ENCODE measurements at places on chromosomes 1 and 21. TPM values are rescaled to one million over a fixed set of nuclear protein-coding genes. Genes with fewer than 3 reads are reported as not detected.

Gene TFF3
- 37.8 TPM for total RNA-seq

Gene CNKSR1
- total RNA-seq = 34.7 TPM

Gene SH2D2A
- total RNA-seq = 1.6 TPM

Gene ST6GALNAC5
- 45.8 TPM for total RNA-seq

Gene UTS2
- total RNA-seq = not detected

Gene SAMD13
- 3.4 TPM for total RNA-seq

Gene PTPRU
- total RNA-seq = 22.6 TPM

Gene SLC35D1
- total RNA-seq = 13.2 TPM

Gene TNFSF18
- not detected for total RNA-seq

Gene KRTAP19-5
- not detected for total RNA-seq

Gene SPRR1B
- total RNA-seq = not detected

Gene PRDX6
- 273 TPM for total RNA-seq

Gene DNAJC8
- total RNA-seq = 38.9 TPM

Gene ELAVL4
- total RNA-seq = 0.55 TPM

Gene KHDRBS1
- 104 TPM for total RNA-seq

Gene WNT3A
- total RNA-seq = 3.1 TPM

DNA sequence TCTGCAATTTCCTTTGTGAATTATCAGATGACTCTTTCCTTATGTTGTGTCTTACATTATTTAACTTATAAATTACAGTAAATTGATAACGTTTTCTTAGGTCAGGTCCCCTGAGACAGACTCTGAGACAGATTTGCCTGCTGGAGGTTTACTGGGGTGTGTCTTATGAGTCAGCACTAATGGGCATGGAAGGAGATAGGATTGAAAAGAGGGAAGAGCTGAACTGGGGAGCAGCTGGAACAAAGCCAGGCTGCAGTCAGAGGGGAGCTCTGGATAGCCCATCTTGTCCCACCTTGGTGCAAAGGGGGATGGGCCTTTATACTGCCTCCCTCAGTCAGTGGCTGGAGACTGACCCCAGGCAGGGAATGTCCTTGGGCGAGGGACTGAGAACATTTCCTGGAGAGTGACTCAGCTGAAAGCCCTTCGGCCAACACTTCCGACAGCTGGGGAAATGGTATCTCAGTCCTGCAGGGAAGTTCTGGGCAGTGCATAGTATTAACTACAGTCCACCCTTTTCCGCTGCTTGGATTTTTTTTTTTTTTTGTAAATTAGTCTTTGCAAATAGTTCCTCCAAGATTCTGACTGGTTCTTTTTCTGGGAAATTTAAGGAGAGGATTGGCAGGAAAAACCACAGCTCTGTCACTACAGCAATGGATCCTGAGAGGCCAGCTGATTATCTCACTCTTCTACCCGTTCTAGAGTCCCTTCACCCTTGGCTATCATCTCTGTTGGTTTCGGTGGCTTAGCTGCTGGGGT, 39.1 kb upstream of the CDC42BPA start:
- H3K27me3 ChIP-seq = no peaks in the 10 kb centered on the region
- no peak overlapping the region for H3K4me3 ChIP-seq
- DNase-seq = peak; percentile 72
- no peaks in the 10 kb centered on the region for H3K4me1 ChIP-seq
- H3K27ac ChIP-seq = peak overlapping the region; percentile 68

GRCh38 chr1:212138457-212138856, 102.9 kb downstream of the DTL start:
- H3K27ac ChIP-seq = peak overlapping the region; percentile 11
- peaks cover 6% of the 10 kb centered on the region for H3K4me1 ChIP-seq
- DNase-seq = no peak
- H3K4me3 ChIP-seq = no peak overlapping the region

DNA sequence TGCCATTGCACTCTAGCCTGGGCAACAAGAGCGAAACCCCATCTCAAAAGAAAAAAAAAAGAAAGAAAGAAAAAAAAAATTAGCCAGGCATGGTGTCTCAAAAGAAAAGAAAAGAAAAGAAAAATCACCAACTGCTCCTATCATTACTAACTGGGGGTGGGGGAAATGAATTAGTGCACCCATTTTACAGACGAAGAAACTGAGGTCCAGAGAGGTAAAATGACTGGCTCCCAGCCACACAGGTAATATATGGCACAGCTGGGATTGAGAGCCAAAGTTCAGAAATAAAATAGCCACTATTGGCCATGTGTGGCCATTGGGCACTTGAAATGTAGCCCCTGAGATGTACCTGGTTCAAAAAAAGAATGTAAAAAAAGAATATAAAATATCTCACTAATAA, 8.8 kb downstream of the HTR1D start:
- peaks cover 3% of the 10 kb centered on the region for H3K27me3 ChIP-seq
- H3K4me1 ChIP-seq = no peaks in the 10 kb centered on the region
- H3K27ac ChIP-seq = no peak overlapping the region
- H3K36me3 ChIP-seq = no peaks in the 10 kb centered on the region
- H3K4me3 ChIP-seq = no peak overlapping the region

DNA sequence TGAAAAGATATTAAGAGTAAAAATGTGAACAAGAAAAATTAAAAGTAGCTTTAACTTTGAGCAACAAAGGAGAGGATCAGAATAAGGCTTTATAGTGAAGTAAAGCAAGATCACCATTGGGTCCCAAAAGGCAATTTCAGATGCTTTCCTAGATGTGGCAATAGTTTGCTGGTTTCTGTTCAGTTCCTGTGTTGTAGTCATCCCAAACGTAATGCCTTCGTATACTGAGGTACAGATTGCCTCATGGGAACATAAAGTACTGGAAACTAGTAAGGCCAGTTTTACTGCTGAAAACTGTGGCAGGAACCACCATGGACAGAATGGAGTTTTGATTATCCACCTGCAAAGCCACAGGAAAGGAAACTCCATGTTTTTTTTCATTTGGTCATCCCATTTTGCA, 283.5 kb upstream of the SGIP1 start:
- H3K27ac ChIP-seq = no peak overlapping the region
- no peaks in the 10 kb centered on the region for H3K36me3 ChIP-seq
- H3K4me1 ChIP-seq = peaks cover 9% of the 10 kb centered on the region

DNA sequence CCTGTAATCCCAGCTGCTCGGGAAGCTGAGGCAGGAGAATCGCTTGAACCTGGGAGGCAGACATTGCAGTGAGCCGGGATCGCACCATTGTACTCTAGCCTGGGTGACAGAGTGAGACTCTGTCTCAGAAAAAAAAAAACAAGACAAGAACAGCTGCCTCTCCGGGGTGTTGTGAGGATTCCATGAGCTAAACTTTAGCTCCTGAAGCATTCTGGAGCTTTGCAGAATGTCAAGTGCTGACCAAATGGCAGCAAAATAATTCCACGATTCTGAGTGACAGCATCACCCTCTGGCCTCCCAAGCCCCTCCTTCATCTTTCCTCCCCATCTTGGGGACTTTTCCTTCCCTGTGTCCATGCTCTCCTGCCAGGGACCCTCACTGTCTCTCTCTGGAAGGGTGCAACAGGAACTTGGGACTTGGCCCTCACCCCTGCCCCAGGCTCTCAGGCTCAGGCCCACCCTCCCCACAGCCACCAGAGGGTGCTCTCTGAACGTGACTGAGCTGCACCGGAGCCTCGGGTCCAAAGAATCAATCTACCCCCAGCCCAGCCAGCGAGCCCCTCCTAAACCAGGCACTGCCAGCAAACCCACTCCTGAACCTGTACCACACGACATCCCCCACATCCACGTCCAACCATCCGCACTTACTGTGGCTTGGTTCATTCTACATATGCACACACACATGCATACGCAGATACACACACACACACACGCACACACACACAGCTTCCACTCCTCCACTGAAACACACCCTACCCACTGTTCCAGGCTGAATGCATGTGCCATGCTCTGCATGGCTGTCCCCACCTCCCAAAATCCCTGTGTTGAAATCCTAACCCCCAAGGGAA, 45.7 kb downstream of the ACOT7 start:
- DNase-seq = peak; percentile 14
- H3K27ac ChIP-seq = no peak overlapping the region
- H3K36me3 ChIP-seq = no peaks in the 10 kb centered on the region
- no peaks in the 10 kb centered on the region for H3K4me1 ChIP-seq

- H3K27ac ChIP-seq = no peak overlapping the region
- no peak overlapping the region for H3K4me3 ChIP-seq
- no peaks in the 10 kb centered on the region for H3K27me3 ChIP-seq
- H3K36me3 ChIP-seq = no peaks in the 10 kb centered on the region
- H3K4me1 ChIP-seq = no peaks in the 10 kb centered on the region
Observed at GRCh38 chr21:32562426-32562825, 22.9 kb downstream of the TCP10L start.

GRCh38 chr1:83559129-83559840, 439.6 kb downstream of the TTLL7 start:
- no peak for DNase-seq
- H3K4me3 ChIP-seq = no peak overlapping the region
- H3K36me3 ChIP-seq = no peaks in the 10 kb centered on the region
- H3K27me3 ChIP-seq = no peaks in the 10 kb centered on the region

DNA sequence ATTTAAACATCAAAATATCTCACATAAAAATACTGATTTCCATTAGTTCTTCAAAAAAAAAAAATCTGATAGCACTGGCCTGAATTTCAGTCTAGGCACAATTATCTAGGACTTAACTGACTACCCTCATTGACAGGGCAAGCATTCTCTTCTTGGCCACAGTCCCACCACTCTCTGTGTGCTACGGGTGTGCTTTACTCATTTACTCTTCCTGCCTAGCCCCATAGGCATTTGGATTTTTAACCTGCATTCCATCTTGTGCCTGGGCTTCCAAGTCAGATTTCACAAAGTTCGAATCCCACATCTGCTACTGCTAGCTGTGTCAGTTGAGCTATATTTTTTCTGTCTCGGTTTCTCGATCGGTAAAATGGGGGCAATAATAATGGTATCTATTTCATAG, 38.0 kb downstream of the PTPN14 start:
- H3K36me3 ChIP-seq = no peaks in the 10 kb centered on the region
- H3K4me3 ChIP-seq = no peak overlapping the region
- no peak overlapping the region for H3K27ac ChIP-seq
- no peak for DNase-seq

DNA sequence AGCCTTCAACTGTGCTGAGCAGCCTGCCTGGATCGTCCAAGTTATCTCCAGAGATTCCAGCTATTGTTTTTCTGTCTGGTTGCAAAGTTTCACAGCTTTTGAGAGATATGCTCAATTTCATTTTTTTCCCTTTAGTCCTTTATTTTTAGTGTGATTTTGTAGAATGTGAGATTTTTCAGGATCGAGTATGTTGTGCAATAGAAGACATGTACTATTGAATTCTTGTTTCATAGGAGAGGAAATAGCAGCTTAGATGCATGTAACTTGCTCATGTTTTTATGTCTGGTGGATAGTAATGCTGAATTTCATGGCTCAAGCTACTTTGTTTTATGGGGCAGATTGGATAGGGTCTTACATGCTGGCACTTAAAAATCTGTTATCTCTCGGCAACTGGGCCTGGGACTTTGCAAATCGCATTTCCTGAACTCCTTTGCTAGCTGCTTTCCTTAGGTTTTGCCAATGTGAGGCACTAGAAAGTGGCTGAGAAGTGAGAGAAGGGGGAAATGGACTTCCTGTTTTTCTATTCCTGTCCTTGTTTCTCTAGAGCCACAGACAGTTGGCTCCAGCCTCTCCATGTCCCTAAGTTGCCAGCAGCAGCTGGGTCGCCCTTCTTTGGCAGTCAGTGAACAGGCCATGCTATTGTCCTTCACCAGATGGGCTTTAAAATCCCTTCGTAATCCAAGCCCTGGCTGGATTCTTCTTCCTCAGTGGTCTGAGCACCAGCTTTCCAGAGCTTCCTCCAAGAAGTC, 101.4 kb upstream of the PDE4B start:
- no peak for DNase-seq
- H3K4me3 ChIP-seq = no peak overlapping the region
- peaks cover 12% of the 10 kb centered on the region for H3K4me1 ChIP-seq
- H3K27me3 ChIP-seq = no peaks in the 10 kb centered on the region
- no peaks in the 10 kb centered on the region for H3K36me3 ChIP-seq

- H3K4me1 ChIP-seq = peaks cover 9% of the 10 kb centered on the region
- H3K27ac ChIP-seq = no peak overlapping the region
- no peaks in the 10 kb centered on the region for H3K27me3 ChIP-seq
- DNase-seq = no peak
- no peaks in the 10 kb centered on the region for H3K36me3 ChIP-seq
- no peak overlapping the region for H3K4me3 ChIP-seq
Observed at GRCh38 chr1:198679535-198680173, 40.8 kb downstream of the PTPRC start.

GRCh38 chr1:5165762-5166161, 511.4 kb downstream of the AJAP1 start:
- no peak for DNase-seq
- H3K4me3 ChIP-seq = no peak overlapping the region
- H3K4me1 ChIP-seq = no peaks in the 10 kb centered on the region
- H3K36me3 ChIP-seq = no peaks in the 10 kb centered on the region
- no peak overlapping the region for H3K27ac ChIP-seq

DNA sequence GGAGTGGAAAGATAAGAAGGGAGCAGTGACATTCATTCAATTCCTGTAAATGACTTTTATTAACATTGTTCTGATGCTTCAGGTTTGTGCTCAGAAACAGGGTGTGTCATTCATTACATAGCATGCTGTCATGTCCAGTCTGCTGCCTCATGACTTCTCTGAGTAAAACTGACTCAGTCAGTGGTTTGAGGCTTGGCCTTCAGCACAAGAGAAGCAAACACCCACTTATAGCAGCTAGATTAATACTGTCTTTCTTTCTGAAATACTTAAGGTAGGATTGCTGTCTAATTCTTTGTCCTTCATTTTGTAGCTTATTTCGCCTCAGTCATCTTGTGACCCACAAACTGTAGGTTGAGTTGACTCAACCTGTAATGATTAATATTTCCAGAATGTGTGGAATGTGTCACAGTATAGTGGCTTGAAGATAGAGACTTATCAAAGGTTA, 32.9 kb downstream of the RASAL2 start:
- no peak overlapping the region for H3K27ac ChIP-seq
- no peaks in the 10 kb centered on the region for H3K36me3 ChIP-seq

DNA sequence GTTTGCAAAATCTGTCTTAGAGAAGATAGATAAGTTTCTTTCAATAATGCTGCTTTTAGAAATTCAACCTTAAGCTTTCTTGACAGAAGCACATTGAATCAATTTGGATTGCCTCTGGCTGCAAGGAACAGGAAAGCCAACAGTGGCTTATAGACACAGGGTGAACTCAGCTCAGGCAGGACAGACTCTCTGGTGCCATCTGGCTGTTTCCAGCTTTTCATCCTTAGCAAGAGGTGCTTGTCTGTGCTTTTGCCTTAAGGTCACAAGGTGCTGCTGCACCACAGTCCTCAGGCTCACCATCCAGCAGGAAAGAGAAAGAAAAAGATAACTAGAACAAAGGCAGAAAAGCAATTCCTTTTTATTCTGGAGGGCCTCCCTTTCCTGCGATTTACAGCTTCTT, 93.7 kb upstream of the ETS2 start:
- DNase-seq = peak; percentile 52
- no peak overlapping the region for H3K4me3 ChIP-seq
- H3K4me1 ChIP-seq = no peaks in the 10 kb centered on the region
- no peak overlapping the region for H3K27ac ChIP-seq
- H3K27me3 ChIP-seq = no peaks in the 10 kb centered on the region

- H3K36me3 ChIP-seq = no peaks in the 10 kb centered on the region
- peaks cover 33% of the 10 kb centered on the region for H3K27me3 ChIP-seq
- H3K4me3 ChIP-seq = no peak overlapping the region
- H3K27ac ChIP-seq = no peak overlapping the region
- no peaks in the 10 kb centered on the region for H3K4me1 ChIP-seq
Observed at GRCh38 chr1:205041001-205041715, 1.9 kb upstream of the CNTN2 start.

All from lung (tissue), 17 donors.